ENCODE measurements at places on chromosomes 4 and X.

- no peak for DNase-seq
Observed at GRCh38 chr4:112946127-112946526, 103.3 kb upstream of the ANK2 start.

DNA sequence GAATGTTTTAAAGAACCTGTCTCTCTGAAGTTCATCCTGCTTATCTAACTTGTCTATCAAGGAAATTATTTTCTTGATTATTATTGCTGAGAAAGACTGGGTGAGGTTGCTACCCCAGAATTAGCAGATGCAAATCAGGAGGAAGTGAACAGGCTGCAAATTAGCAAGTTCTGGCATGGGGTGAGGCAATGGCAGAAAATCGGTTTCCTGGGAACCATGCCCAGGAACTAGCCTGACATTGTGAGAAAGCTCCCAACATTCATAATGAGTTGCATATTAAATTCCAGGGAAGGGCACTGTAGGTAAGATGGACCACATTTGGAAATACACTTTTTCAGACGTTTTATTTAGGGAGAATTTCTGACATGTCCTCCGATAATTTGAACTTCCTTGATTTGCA is 11.6 kb downstream of the ARSF start:
- no peak for DNase-seq

- no peak for DNase-seq
Observed at GRCh38 chr4:24601121-24601520, 16.8 kb upstream of the DHX15 start.

GRCh38 chrX:14697451-14697850 is 168.1 kb downstream of the GLRA2 start:
- DNase-seq: no peak

DNA sequence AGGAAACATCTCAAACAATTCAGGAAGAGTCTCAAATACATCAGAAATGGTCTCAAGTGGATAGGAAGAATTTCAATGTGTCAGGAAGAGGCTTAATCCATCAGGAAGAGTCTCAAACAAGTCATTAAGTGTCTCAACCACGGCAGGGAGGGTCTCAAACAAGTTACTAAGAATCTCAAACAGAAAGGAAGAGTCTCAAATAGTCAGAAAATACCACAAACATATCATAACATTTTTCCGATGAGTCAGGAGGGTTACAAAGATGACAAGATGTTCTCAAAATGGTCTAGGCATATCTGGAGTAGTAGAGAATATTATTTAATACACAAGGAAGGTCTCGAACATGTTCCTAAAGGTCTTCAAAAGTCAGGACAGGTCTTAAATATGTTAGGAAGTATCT is 109.3 kb upstream of the USP9X start:
- DNase-seq: no peak

DNA sequence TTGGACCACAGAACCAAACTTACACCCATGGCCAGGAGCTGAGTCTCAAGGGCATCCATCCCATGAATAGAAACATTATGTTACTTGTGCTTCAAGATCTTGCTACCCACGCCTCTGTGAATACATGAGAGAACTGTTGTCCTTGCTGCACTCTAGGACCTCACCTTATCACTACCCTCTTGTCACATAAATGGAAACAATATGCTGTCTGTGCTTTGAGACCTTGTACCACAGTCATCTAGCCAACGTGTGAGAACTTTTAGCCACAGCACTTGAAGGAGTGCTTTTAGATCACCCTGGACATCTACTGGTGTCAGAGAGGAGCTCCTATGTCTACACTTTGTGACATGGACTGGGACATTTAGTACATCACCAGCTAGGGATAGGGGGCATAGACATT is 30.7 kb upstream of the HUWE1 start:
- no peak for DNase-seq

- DNase-seq: no peak
Observed at GRCh38 chr4:112083587-112084347, 61.5 kb upstream of the FAM241A start.
